ENCODE measurements at places on chromosomes 6 and 20. TPM values are rescaled to one million over a fixed set of nuclear protein-coding genes. Genes with fewer than 3 reads are reported as not detected.

LZTS3 gene
- 0.39 TPM for polyA plus RNA-seq

ZDHHC14 gene
- polyA plus RNA-seq, result 3.6 TPM

SOX18 gene
- not detected for polyA plus RNA-seq

EMILIN3 gene
- polyA plus RNA-seq, result not detected

DNA sequence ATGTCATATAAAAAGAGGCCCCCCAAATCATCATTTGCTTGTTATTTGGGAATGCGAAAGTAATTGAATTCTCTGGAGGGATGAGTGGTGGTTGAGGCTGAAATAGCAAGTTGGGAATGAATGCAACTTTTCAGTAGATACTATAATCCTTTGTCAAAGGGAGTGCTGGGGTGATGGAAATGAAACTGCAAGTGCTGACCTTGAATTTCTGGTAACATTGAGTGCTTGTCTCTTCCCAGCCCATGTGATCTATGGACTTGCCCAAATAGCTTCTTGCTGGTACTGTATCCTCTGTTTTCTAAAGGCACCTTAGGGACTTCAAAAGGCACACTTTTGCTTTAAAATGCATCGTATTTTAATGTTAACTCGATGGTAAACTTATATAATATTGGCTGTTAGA is 14.8 kb downstream of the PAQR8 start:
- peaks cover 13% of the 10 kb centered on the region for H3K36me3 ChIP-seq
- DNase-seq, result no peak
- H3K27ac ChIP-seq, result no peak overlapping the region
- H3K27me3 ChIP-seq, result no peaks in the 10 kb centered on the region
- peaks cover 44% of the 10 kb centered on the region for H3K4me1 ChIP-seq
- peak overlapping the region; percentile 69 for H3K4me3 ChIP-seq

DNA sequence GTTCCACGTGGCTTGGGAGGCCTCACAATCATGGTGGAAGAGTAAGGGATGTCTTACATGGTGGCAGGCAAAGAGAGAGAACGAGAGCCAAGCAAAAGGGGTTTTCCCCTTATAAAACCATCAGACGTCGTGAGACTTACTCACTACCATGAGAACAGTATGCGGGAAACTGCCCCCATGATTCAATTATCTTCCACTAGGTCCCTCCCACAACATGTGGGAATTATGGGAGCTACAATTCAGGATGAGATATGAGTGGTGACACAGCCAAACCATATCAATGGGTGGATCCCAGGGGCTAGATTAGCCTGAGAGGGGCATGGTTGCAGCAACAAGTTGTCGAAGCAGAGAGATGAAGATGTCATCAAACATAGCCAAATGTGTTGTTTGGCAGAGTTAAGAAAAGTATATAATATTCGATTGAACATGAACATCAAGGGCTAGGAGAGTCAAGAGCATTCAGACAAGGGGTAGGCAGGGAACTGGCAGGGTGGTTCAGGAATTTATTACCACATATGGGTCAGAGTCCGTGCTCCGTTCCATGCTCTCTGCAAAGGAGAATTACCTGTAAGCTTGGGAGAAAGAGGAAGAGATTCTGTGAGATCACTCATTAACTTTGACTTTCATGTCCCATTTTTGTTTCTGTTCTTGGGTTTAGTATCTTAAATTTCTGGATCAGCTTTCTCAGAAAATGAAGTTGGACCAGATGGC is 98.8 kb downstream of the CCDC170 start:
- no peaks in the 10 kb centered on the region for H3K36me3 ChIP-seq
- no peak overlapping the region for H3K4me3 ChIP-seq
- no peaks in the 10 kb centered on the region for H3K4me1 ChIP-seq
- H3K27me3 ChIP-seq, result peaks cover 11% of the 10 kb centered on the region

- no peaks in the 10 kb centered on the region for H3K36me3 ChIP-seq
- no peak overlapping the region for H3K27ac ChIP-seq
- no peaks in the 10 kb centered on the region for H3K4me1 ChIP-seq
- no peak for DNase-seq
These were observed 10.9 kb upstream of the CGA start for GRCh38 chr6:87105823-87106222.

DNA sequence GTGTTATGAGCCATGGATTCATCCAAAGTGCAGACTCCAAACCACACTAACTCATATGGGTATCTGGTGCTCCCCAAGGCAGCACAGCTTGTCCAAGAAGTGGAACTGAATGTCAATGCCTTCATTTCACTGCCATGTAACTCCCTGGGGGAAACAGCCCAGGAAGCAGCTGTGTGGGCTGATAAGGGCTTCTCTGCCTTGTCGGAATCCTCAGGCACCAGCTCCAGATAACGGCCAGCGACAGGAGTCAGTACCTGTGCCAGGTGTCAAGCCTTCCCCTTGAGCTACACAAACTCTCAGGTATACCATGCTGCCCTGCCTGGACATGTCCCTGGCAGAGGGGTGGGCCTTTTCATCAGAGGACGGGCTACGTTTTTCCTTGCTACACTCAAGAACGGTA is 751.9 kb upstream of the CHD6 start:
- H3K27me3 ChIP-seq, result peaks cover 5% of the 10 kb centered on the region
- H3K36me3 ChIP-seq, result no peaks in the 10 kb centered on the region
- H3K27ac ChIP-seq, result no peak overlapping the region
- no peak overlapping the region for H3K4me3 ChIP-seq
- H3K4me1 ChIP-seq, result no peaks in the 10 kb centered on the region
- no peak for DNase-seq

DNA sequence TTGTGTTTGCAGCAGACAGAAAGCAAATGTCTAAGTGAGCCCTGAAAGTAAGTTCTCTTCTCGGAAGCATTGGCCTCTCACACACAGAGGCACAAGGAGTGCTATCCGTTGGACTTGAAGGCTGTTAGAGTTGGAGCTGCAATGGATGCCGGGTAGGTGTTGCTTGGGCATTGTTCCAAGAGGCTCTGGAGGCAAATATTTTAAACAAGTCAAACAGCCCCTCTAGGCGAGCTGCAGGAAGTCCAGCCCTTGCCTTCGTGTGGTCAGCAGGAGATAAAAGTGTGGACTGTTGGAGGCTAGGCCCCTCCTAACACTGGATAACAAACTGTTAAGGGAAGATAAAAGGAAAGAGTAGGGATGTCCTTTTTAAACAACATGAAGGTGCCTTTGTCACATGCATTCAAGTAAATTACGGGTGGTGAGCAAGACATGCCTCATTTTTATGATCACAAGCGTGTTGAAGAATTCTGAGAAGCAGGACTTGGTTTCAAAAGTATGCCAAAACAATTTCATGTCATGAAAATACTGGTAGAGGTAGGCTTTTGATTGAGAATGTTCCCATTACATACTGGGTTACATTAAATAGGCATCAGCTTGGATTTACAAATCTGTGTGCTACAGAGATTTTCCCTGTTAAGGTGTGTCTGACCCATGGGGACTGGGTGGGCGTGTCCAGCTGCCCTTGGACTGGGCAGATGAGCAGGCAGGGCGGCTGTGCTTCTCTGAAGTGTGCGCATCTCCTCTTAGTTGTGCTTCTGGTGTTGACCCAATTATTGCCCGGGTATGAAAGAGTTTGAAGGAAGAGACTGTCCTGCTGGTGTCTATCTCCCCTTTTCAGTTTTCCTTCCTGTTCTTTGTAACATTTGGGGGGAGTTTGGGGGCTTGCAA is 57.5 kb downstream of the RREB1 start:
- H3K4me1 ChIP-seq, result peaks cover 85% of the 10 kb centered on the region
- peak overlapping the region; percentile 23 for H3K4me3 ChIP-seq
- no peaks in the 10 kb centered on the region for H3K27me3 ChIP-seq
- H3K27ac ChIP-seq, result peak overlapping the region; percentile 65
- no peaks in the 10 kb centered on the region for H3K36me3 ChIP-seq
- no peak for DNase-seq

GRCh38 chr6:90187437-90188121 is 109.1 kb downstream of the BACH2 start:
- DNase-seq, result no peak
- peak overlapping the region; percentile 95 for H3K27ac ChIP-seq
- peaks cover 90% of the 10 kb centered on the region for H3K4me1 ChIP-seq
- H3K4me3 ChIP-seq, result peak overlapping the region; percentile 90
- H3K27me3 ChIP-seq, result no peaks in the 10 kb centered on the region

GRCh38 chr6:31734247-31734820 is 2.0 kb downstream of the CLIC1 start:
- H3K27me3 ChIP-seq, result no peaks in the 10 kb centered on the region
- peaks cover 69% of the 10 kb centered on the region for H3K4me1 ChIP-seq
- H3K4me3 ChIP-seq, result peak overlapping the region; percentile 99

- no peak overlapping the region for H3K27ac ChIP-seq
- no peaks in the 10 kb centered on the region for H3K36me3 ChIP-seq
- H3K27me3 ChIP-seq, result peaks cover 18% of the 10 kb centered on the region
- no peak for DNase-seq
These were observed 152.2 kb upstream of the SYNDIG1 start for GRCh38 chr20:24317224-24317623.

DNA sequence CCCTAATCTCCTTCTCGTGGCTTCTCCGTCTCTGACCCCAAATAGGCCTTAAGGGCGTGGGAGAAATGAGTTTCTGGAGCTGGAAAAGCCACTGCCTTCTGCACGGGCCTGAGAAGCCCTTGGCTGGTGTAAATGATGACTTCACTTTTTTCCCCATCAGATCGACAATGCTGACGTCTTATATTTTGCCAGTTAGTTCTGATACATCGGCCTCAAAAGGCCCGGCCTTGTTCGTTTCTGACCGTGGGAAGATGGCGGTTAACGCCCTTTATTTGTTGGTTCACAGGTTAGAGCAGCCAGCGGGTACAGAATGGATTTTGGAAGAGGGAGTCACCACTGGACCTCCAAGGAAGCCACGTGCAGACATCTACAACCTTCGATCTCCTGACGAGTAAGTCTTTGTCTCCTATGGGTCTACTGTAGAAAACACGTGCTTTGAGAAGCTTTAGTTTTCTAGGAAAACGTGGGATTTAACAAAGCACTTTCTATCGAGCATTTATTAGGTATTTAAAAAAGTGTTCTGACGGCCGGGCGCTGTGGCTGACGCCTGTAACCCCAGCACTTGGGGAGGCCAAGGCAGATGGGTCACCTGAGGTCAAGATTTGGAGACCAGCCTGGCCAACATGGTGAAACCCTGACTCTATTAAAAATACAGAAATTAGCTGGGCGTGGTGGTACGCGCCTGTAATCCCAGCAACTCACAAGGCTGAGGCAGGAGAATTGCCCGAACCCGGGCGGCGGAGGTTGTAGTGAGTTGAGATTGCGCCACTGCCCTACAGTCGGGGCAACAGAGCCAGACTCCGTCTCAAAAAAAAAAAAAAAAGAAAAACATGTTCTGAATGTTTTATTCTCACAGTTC is 1.2 kb upstream of the ZNFX1 start:
- H3K27ac ChIP-seq, result peak overlapping the region; percentile 97
- DNase-seq, result no peak
- H3K36me3 ChIP-seq, result peaks cover 43% of the 10 kb centered on the region
- no peaks in the 10 kb centered on the region for H3K27me3 ChIP-seq
- H3K4me1 ChIP-seq, result peaks cover 57% of the 10 kb centered on the region

DNA sequence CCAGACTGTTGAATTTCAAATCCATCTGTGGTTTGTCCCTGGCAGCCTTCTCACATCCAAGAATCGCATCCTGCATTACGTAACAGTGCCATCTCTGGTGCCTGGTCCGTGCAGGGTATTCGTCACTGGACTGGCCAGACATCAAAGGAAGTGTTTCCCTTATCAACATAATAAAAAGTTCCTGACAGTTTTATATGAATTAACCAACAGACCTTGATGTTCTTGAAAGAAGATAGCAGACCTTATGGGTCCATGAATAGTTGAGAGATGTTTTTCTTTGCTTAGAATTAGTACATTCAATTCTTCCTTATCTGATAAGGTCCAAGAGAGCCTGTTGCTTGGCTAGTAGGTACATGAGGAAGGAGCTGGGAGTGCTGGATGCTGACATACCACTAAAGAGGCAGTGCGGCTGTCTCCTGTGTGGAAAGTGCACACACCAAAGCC is 77.6 kb downstream of the PHACTR2 start:
- H3K27ac ChIP-seq, result no peak overlapping the region
- H3K36me3 ChIP-seq, result no peaks in the 10 kb centered on the region

DNA sequence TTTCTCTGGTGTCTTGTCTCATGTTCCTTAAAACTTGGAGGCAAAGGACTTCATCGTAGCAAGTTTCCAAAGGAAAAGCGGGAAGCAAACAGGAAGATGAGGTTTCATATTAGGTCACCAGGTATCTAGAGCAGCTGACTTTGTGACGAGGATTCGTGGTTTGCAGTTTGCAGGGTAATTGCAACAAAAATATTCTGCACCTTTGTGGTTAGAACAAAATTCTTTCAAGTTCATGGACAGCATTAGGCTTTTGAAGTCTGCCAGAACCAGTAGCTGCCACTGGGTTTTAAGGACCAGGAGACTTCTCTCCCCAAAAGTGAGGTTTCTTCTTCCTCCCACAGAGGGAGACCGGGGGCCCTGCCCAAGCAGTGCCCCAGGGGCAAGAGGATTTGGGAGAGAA is 63.4 kb downstream of the RPP40 start:
- H3K27ac ChIP-seq, result no peak overlapping the region
- H3K4me1 ChIP-seq, result peaks cover 14% of the 10 kb centered on the region
- H3K36me3 ChIP-seq, result peaks cover 14% of the 10 kb centered on the region
- DNase-seq, result no peak

DNA sequence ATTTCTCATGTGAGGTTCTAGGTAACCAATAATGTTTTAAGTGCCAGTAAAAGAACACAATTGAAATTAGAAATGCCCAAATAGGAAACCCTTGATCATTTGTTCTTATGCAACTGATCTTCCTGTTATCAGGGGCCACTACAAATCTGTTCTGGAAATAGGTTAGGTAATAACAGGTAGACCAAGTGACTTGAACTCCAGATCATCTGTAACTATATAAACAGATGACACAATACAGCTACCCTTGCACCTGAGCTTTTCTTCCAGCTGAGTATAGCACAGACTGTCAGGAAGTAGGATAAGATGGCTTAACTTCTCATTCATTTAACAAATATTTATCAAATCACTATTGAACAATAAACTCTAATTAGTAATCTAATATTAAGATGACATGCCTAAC is 52.5 kb downstream of the MAN1A1 start:
- no peaks in the 10 kb centered on the region for H3K4me1 ChIP-seq
- H3K36me3 ChIP-seq, result no peaks in the 10 kb centered on the region
- no peaks in the 10 kb centered on the region for H3K27me3 ChIP-seq

DNA sequence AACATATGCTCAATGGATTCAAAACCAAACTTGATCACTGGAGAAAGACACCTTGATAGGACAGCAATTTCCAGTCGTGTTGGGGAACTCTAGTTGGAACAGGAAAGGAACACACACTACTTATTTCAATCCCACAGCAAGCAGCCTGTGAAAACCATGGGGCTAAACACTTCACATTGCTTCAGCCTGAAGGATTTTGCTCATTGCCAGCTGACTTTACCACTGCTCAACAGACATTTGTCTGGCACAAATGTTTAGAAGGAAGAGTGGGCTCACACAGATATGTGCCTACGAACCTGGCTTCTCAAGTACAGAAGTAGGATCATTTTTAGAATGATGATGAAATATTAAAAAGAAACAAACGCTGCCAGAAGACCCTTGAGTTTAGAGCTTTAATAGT is 598.1 kb downstream of the PHF3 start:
- no peak overlapping the region for H3K27ac ChIP-seq
- no peaks in the 10 kb centered on the region for H3K27me3 ChIP-seq
- no peaks in the 10 kb centered on the region for H3K4me1 ChIP-seq
- no peaks in the 10 kb centered on the region for H3K36me3 ChIP-seq
- DNase-seq, result no peak
